ENCODE measurements at places on chromosomes 5 and 9.

- no peak for DNase-seq
Measured at GRCh38 chr9:35797311-35798109, 6.1 kb downstream of the NPR2 start.

DNA sequence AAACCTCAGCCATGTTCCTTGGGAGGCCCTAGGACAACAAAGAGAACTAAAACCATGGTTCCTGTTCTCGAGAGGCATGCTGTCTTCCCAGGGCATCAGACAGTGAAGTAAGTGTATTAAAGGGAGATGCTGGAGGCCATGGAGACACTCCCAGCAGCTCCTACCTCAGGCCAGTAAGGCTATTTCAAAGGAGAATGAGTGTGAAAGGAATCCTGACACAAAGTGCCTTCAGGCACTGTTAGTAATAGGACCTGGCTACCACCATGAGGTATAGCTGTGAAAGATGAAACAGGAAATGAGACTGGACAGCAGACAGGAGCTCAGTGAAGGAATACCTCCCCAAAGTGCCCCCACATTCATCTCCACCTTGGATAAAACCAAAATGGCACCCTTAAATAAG, 71.0 kb downstream of the FANCC start:
- DNase-seq = no peak

DNA sequence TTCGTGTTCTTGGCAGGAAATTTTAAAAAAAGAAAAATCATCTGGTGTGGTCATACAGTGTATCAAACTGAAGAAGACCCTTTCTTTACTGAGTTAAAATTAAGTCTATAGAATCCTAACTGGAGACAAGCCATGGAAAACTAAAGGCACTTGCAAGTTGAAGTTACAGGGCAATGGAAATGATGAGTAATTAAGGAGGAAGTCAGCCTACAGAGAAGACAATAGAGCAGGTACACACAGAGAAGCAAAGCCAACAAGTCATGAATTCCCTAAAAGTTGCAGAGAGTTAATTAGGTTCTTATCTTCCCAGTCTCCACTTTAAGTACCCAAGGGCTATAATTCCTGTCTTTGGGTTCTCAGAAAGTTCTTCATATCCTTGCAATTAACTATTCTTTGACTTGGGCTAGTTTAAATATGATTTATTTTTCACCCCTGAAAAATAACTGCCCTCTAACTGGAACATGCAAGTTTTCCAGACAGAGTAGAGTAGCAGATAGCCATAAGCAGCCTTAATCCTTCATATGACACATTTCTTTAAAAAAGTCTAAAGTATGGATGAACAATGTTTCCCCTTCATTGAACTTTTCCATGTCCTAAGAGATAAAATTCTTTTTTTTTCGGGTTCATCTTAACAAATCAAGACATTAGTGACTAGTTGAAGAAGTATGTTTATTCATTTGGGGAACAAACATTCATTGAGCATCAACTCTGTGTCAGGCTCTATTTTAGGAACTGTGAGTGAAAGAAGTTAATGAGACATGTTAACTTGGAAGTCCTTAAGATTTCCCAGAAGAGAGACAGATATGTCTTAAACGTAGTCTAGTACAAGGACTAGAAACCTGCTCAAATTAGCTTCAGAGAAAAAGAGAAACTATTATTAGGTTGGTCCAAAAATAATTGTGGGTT, 5.2 kb upstream of the ITGA2 start:
- no peak for DNase-seq

DNA sequence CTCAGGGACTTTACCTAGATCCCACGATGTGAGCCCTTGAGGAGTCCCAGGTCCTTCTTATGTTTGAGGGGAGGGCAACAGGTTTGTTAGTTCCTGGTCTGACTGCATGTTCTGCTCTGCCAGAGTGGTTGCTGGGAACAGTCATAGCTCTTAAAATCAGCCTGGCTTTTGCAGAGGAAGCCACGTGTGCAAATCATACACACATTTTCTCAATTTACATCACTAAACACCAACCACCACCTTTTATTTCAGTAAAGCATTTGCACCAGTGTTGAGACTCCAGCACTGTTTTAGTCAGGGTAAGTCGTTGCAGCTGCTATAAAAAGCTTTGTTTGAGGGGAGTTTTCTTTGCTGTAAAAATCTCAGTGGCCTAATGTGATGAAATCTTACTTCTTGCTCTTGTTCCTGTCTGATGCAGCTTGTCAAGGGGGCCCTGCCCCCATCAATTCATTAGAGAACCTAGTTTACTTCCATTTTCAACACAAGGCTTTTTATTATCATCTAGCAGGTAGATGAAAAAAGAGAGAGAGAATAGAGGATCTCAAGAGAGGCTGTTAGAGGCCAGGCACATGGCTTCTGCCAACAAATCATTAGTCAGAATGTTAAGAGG, 70.3 kb upstream of the VCAN start:
- DNase-seq = no peak

- DNase-seq = no peak
Measured at GRCh38 chr5:153617190-153617589, 126.7 kb downstream of the GRIA1 start.

DNA sequence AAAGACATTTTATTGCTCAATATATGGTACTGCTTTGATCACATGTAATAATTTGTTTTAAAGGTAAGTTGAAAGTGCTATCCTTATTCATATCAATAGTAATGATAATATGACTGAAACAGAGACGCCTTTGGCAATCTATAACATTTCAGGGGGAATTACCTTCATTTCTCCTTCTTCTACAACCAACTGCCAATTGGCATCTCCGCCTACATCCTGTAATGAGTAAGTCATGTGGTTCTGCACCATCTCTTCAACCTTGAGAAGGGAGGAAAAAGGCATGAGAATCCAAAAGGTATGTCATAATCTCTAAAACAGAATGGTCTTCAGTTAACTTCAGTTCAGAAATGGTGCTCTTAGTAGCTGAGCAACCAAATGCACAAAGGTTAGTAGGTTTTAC, 52.4 kb downstream of the HMGCR start:
- DNase-seq = no peak

DNA sequence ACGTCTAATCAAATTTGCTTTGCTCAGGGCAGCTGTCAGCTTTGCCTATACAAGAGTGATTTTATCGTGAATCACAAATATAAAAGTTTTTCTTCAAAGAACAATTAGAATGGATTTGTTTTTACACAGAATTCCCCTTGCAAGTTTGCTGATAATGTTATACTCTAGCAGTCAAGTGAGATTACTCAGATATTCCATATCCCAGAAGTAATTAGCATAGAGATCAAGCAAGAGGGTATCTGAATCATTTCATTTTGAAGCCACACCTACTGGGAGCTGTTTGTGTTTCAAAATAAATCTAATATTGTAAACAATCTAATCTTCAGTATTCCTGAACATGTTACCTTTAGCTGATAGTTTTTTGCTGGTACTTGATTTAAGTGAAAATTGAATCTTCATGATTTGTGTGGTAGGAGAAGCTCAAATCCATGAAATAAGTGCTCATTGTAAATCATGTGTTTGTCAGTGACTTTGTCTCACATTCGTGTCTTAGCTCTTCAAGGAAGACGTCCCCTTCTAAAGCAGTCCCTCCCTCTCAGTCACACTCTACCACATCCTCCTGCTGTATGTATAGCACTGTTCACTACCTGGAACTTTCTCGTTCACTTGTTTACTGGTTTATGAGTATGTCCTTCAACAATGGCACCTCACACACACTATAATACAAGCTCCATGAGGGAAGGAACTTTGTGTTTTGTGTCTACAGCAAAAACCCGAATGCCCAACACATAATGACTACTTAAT, 3.3 kb upstream of the TTC39B start:
- no peak for DNase-seq

- no peak for DNase-seq
Measured at GRCh38 chr9:77469515-77470231, 178.4 kb downstream of the GNA14 start.

- DNase-seq = no peak
Measured at GRCh38 chr9:135212961-135213360, 125.5 kb downstream of the OLFM1 start.

DNA sequence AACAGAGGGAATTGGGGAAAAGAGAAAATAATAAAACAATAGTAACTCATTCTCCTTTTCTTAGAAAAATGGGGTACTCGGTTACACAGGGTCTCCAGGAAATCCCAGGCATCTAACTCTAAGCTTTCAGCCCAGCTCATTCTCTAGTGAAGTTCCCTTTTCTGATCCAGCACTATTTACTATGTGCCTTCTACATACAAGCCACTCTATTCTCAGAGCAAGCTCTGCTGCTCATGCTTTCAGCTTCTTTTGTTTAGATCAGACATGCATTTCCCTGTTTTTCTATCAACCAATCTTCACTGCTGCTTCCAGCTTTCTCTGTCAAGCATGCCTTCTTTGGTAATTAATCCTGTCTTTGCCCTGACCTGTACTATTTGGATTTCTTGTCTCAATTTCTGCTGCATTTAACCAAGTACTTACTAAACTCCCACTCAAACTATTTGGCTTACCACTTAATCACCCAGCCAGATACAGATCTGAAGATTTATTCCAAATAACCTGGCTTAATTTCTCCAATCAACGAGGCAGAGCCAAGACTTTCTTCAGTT, 25.3 kb downstream of the OSMR start:
- no peak for DNase-seq
